Iris pigment epithelial cell (primary cell): ENCODE measurements at places on chromosomes 12 and 14.

- DNase-seq, result peak; percentile 65
Measured at GRCh38 chr14:100056964-100057795, 8.0 kb upstream of the EVL start.

DNA sequence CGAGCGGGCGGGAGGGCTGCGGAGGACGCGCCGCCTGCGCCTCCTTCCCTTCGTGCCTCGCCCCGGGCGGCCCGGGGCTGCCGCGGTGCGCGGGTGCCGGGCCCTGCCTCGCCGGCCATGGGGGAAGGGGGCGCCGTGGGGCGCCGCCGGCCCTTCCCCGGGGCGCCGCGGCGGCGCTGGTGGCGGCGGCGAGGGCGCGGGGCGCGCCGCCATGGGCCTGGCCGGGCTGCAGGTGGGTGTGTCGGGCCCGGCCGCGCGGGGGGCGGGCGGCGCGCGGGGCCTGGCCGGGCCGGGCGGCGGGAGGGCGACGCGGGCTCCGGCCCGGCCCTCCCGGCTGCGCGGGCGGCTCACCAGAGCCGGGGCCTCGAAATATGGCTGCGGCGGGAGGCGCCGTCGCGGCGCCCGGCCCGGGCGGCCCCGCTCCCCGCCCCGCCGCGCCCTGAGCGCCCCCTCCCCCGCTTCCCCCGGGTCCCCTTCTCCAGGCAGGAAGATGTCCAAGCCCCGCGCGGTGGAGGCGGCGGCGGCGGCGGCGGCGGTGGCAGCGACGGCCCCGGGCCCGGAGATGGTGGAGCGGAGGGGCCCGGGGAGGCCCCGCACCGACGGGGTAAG lies 5.1 kb downstream of the KMT5A start:
- DNase-seq, result no peak

- no peak for DNase-seq
Measured at GRCh38 chr12:13112968-13113367, 9.5 kb upstream of the GSG1 start.

DNA sequence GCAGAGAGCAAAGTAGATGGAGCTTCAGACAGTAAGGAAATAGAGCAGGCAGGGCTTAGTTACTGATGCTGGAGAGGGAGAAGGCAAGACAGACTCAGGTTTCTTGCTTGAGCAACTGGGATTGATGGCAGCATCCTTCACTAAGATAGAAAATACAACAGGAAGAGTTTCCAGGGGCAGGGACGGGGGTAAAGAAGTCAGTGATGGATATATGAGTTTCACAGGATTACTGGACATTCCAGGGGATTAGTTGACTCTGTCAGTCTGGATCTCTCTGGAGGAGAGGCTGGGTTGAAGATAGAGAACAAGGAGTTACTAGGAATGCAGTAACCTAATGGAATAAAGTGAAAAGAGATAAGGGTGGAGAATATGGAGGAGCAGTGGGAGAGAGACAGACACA lies 74.5 kb upstream of the ATF1 start:
- peak; percentile 26 for DNase-seq

DNA sequence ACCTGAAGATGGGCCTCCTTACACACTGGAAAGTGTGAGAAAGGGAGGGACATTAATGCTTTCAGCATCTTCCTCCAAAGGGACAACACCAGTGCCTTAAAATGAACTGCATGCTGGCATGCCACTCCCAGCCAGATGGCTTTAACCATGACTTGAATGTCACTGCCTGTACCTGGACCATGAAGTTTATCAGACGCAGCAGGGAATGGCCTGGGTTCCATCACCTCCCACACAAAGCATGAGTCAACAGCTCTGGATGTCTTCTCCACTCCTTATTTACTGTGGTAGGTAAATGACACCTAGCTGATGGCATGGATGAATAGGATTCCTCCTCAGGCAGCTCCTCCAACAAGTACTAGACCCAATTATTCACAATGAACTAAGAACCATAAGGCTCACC lies 645.6 kb downstream of the SOX5 start:
- no peak for DNase-seq

- peak; percentile 29 for DNase-seq
Measured at GRCh38 chr14:60093606-60094005, 1.9 kb downstream of the PCNX4 start.

- DNase-seq, result peak; percentile 75
Measured at GRCh38 chr14:61145903-61146481, 135.1 kb downstream of the TMEM30B start.

DNA sequence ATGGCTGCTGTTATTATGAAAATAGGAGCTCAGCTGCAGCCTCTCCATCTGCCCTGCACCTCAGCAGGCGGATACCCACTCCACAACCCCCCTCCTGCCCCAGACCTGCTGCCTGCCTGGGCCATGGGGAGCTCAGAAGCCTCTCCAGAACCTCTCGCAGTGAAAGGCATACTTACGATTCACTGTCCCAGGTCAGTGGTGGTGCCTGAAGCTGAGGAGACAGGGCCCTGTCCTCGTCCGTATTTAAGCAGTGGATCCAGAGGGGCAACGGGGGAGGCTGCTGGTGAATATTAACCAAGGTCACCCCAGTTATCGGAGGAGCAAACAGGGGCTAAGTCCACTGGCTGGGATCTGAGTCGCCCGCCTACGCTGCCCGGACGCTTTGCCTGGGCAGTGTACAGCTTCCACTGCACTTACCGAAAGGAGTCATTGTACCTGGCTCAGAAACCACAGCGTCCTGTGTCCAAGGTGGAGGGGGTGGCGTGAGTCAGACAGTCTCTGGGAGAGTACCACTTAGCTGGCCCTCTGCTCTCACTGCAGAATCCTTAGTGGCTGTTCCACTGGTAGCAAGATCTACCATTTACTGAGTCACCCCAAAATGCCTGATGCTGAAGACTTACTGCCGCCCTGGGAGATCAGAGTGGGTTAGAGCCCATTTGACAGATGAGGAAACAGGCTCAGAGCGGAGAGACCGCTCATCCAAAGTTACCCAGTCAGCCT lies at the start of gene SERPINA1:
TSS of gene SERPINA1 (minus strand) at position 219 of the 720 bp plus-strand sequence. CDS start 5,365 bp downstream, outside the sequence.
- peak; percentile 31 for DNase-seq

DNA sequence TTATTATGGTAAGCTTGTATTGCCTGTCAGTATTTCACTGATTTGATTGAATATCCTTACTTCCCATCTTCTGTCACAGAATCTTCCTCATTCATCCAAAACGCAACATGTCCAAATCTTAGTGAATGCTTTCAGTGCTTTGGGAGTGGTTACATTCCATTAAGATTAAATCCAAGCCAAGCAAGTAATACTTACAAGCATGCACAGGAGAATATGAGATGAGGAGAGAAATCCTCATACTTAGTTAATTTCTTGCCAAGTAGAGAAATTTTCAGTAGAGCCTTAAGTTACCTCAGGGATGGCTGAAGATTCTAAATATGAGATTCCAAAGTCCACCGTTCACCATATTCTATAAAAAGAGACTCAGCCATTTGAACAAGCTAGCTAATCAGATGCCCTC lies 316.0 kb downstream of the RAD51B start:
- peak; percentile 73 for DNase-seq

DNA sequence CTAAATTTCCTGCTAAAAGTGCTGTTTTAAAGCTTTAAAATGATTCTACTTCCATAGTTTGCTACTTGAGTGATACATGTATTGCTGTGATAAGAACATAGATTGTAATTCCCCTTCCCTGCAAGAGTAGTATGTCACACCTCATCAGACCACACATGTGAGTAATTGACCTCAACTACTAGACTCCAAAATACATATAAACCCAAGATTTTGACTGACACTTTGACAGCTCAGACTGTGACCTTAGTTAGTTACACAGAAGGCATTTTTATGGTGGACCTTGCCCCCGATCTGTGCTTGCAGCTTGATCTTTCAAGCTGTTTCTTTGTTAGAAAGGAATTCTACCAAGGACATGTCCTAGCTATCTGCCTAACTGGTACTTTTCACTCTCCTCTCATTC lies 18.6 kb downstream of the APOBEC1 start:
- DNase-seq, result no peak

DNA sequence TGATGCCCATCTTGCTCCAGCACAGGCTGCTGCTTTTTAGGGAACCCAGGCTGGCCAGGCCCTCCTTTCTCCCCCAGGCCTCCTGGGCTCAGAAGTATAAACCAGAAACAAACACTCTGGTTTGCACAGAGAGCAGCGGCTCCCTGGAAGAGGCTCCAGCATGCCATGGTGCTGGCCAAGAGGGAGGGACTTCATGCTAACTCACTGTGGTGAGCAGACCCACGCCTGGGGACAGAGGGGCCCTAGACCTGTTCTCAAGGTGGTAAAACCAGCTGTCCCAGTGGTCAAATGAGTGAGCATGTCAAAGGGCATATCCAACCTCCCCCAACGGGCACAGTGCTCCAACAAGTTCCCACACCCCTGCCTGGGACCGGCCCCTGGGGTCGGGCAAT lies 15.5 kb downstream of the BCL11B start:
- DNase-seq, result no peak
